Left kidney (tissue), 8 donors: ENCODE measurements at places on chromosomes 1 and 21. TPM values are rescaled to one million over a fixed set of nuclear protein-coding genes. Genes with fewer than 3 reads are reported as not detected.

The CCDC27 gene
- polyA plus RNA-seq, result 0.20 TPM

The DCST1 gene
- 0.58 TPM for polyA plus RNA-seq

The NFASC gene
- 34.4 TPM for polyA plus RNA-seq

The BSND gene
- polyA plus RNA-seq, result 4.1 TPM

The LORICRIN gene
- polyA plus RNA-seq, result not detected
